ENCODE measurements at places on chromosomes 16 and 17. TPM values are rescaled to one million over a fixed set of nuclear protein-coding genes. Genes with fewer than 3 reads are reported as not detected.

Gene AGRP
- polyA plus RNA-seq = not detected

Gene SOX8
- not detected for polyA plus RNA-seq

Gene AP1G1
- 82.5 TPM for polyA plus RNA-seq

Gene TLCD3B
- polyA plus RNA-seq = not detected

DNA sequence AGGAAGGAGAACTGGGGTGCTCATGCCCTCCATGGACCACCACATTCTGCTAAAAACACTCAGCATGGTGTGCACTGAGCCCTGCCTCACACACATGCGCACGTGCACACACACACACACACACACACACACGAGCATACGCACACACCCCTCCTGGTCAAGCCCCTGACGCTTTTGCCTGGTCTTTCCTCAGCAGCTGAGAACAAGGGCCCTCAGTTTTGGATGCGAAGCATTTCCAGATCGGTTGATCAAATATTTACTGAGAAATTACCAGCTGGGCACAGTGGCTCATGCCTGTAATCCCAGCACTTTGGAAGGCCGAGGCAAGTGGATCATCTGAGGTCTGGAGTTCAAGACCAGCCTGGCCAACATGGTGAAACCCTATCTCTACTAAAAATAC is 20.1 kb upstream of the RAI1 start:
- H3K27ac ChIP-seq = no peak overlapping the region
- peaks cover 17% of the 10 kb centered on the region for H3K4me1 ChIP-seq
- DNase-seq = no peak
- H3K27me3 ChIP-seq = no peaks in the 10 kb centered on the region
- H3K36me3 ChIP-seq = no peaks in the 10 kb centered on the region
- H3K4me3 ChIP-seq = no peak overlapping the region

GRCh38 chr17:44083250-44083849 is 12.8 kb downstream of the G6PC3 start:
- H3K4me3 ChIP-seq = no peak overlapping the region
- peaks cover 3% of the 10 kb centered on the region for H3K36me3 ChIP-seq
- no peak for DNase-seq

DNA sequence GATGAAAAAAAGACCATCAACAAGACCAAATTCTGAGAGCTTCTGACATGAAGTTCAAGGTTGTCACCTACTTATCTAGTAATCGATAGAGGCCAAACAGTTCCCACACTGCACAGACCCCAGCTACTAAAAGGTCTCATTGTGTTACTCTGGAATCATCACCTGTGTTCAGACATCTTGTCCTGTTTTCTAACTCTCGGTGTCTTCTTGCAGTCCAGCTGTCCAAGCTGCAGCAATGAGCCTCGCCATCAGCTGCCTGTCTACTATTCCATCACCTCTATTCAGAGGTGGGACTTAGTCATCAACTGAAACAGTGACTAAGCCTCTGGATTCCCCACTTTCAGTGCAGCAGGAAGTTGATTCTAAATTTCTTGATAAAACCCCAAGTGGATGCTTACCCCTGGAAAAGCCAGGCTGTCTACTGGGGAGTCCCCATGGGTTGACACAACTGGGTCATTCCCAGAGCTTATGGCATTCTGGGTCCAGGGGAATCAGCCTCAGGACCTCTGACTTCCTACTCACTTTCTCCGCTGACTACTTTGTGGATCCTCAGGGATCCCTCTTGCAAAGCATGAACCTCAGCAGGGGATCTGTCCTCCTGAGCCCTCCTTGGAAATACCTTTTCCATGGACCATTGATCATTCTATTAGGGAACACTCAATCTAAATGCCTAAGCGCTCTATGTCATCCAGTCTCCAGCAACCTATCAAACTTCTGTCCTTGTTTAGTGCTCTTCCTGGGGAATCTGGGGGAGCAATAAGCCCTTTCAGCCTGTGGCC is 46.5 kb downstream of the HNF1B start:
- no peaks in the 10 kb centered on the region for H3K36me3 ChIP-seq
- H3K27me3 ChIP-seq = peaks cover 5% of the 10 kb centered on the region
- H3K4me1 ChIP-seq = peaks cover 39% of the 10 kb centered on the region
- DNase-seq = peak; percentile 21
- no peak overlapping the region for H3K4me3 ChIP-seq
- peak overlapping the region; percentile 56 for H3K27ac ChIP-seq

Measured in keratinocyte (primary cell).